ENCODE measurements at places on chromosomes 1 and 21.

GRCh38 chr1:62508187-62508758 lies 71.4 kb downstream of the USP1 start:
- DNase-seq: no peak

- peak; percentile 65 for DNase-seq
Observed at GRCh38 chr1:25664357-25665199, 48.0 kb downstream of the MAN1C1 start.

DNA sequence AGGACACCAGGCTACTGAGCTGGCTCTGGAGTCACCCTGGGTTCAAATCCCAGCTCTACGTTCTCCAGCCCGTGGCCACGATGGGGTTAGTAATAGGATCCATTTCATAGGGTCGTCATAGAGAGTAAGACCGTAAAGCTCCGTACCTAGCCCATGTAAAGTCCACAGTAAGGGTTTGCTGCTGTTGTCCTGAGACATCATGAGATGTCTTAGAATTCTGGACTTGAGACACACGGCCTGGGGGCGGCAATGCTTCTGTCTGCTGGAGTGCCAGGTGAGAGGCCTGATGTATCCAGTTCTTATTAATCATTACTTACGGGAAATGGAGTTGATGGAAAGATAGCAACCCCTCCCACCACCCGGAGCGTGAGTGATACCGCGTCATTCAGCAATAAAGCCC lies 3.6 kb downstream of the TCP10L start:
- no peak for DNase-seq

- DNase-seq: no peak
Observed at GRCh38 chr21:34351786-34352241, 12.0 kb upstream of the KCNE2 start.

DNA sequence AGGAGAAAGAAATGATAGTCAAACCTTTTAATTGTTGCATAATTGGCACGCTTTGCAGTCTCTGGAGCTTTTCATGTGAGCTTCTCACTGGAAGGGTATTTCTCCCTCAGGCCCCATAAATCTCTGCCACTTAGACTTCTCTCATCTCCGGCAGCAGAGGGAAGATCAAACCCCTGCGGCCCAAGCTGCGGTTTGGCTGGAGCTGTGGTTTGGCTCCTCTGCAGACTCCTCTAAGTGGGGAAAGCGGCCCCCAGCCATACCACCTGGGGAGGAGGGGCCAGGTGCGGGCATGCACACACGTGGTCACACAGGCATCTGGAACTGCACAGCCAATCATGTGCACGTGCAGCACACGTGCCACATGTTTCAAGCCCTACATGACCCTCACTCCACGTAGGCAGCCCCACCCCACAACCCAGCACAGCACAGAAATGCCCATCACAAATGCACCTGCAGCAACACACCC lies 58.3 kb downstream of the UBE2T start:
- DNase-seq: no peak
